Sigmoid colon (tissue), 7 donors: ENCODE measurements at places on chromosomes 6 and 20. TPM values are rescaled to one million over a fixed set of nuclear protein-coding genes. Genes with fewer than 3 reads are reported as not detected.

DNA sequence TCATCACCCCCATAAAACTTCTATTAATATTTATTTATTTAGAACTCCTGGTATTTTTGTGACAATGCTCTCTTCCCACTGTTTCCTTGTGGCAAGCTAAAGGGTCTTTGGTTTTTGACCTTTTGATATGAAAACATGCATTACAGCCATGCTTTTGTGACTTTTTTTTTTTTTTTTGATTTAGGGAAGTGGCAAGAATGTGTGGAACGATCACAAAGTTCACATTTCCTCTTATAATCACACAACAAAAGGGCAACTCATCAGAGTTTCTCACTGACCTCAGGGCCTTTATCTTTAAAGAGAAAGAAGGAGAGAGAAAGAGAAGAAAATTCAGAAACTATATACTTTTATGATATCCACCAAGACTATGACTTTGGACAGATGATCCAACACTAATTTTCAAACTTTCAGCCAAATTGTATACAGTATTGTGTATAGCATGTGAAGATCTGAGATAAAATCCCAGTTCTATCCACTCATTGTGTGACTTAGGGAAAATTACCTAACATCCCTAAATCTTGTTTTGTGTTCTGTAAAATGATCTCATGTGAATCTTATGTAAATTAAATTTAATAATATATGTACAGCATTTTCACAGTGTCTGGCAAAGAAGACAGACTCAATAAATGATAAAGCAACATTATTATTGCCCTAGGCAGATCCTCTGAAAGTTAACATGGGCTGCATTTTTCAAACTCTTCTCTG lies 106.8 kb upstream of the MARCKS start:
- DNase-seq = no peak
- peaks cover 5% of the 10 kb centered on the region for H3K4me1 ChIP-seq
- no peaks in the 10 kb centered on the region for H3K36me3 ChIP-seq

DNA sequence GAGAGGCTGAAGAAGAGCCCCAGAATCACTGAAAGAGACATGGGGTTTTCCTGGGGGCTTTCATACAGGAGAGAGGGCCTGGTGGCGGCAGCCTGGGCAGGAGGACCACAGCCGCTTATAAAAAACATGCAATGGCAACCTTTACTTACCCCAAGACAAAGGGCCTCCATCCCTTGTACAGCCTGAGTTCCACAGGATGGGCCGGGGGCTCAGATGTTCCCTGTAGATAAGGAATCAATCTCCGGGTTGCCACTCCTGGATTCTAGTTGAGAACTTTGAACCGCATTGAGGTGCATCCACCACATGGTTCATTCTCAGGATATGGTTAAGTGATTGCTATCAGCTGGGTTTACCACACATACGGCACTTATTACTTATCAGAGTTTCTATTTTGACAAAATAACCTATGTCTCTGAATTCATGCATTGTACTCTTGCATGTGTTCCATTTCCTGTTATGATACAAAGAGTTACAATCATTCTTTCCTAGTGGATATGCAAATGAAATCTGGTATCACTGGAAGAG lies 677.6 kb downstream of the KIF16B start:
- no peaks in the 10 kb centered on the region for H3K27me3 ChIP-seq
- H3K4me1 ChIP-seq = no peaks in the 10 kb centered on the region
- no peaks in the 10 kb centered on the region for H3K36me3 ChIP-seq
- no peak overlapping the region for H3K27ac ChIP-seq
- H3K4me3 ChIP-seq = no peak overlapping the region
- no peak for DNase-seq

GRCh38 chr20:32945710-32946221 lies 58.5 kb downstream of the SUN5 start:
- DNase-seq = no peak
- no peak overlapping the region for H3K27ac ChIP-seq
- H3K36me3 ChIP-seq = no peaks in the 10 kb centered on the region
- H3K27me3 ChIP-seq = no peaks in the 10 kb centered on the region
- H3K4me1 ChIP-seq = no peaks in the 10 kb centered on the region

DEF6 gene
- total RNA-seq = 4.7 TPM

MEI4 gene
- not detected for total RNA-seq

SLC25A27 gene
- 54.6 TPM for total RNA-seq

NOX3 gene
- total RNA-seq = not detected

NOTCH4 gene
- total RNA-seq = 7.1 TPM

SNAP25 gene
- 9.4 TPM for total RNA-seq
